Activated T-cell treated with anti-CD3 and anti-CD28 coated beads, Interleukin-2, amount 50 U/mL, for 1 hour (primary cell): ENCODE measurements at places on chromosomes 5 and 9.

DNA sequence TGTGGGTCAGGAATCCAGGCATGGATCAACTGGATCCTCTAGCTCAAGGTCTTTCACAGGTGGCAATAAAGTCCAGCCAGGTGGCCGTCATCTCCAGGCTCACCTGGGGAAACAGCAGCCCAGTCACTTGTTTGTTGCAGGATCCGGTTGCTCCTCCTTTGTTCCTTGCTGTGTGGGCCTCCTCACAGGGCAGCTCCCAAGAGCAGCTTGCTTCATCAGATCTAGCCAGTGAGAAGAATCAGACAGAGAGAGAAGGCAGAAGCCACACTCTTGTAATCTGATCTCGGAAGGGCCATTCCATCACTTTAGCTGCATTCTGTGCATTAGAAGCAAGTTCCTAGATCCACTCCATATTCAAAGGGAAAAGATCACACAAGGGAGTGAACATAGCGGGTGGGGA, 3.2 kb upstream of the HSD17B3 start:
- no peak for DNase-seq

- no peak for DNase-seq
These were observed 17.3 kb downstream of the MEGF10 start for GRCh38 chr5:127307868-127308267.

GRCh38 chr5:131019111-131019510, 145.9 kb downstream of the HINT1 start:
- no peak for DNase-seq

- DNase-seq, result no peak
These were observed 245.9 kb downstream of the SYK start for GRCh38 chr9:91047529-91047928.

DNA sequence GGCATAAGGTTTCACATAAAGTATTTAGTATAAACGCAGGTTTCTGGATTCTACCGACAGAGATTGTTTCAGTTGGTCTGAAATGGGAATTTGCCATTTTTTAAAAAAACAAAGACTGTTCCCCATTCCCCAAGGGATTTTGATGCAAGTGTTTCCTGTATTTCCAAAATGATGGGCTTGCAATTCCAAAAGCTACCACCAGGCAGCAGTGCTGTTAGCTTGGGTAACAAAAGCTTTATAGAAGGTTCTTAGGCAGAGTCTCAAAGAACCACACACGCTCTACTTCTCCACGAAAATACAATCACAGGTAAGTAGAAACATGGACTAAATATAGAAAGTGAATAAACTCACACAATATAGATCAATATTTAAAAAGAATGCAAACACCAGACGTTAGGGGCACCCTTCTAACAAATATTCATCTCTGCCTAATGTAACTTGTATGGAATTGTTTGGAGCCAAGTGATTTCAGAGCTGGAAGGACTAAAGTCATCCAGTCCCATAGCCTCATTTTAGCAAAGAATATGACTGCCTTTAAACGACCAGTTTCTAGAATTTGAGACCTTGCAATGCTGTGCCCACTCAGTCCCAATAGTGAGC, 154.3 kb downstream of the SPOCK1 start:
- DNase-seq, result no peak
